NCI-H2227 treated with DMSO at 0.1 percent for 48 hours (cell line): ENCODE measurements at places on chromosomes 12 and 14.

GRCh38 chr14:73295198-73295796, 58.0 kb downstream of the PAPLN start:
- peak; percentile 33 for DNase-seq

GRCh38 chr12:109764123-109764522, 50.5 kb downstream of the FAM222A start:
- DNase-seq, result no peak

DNA sequence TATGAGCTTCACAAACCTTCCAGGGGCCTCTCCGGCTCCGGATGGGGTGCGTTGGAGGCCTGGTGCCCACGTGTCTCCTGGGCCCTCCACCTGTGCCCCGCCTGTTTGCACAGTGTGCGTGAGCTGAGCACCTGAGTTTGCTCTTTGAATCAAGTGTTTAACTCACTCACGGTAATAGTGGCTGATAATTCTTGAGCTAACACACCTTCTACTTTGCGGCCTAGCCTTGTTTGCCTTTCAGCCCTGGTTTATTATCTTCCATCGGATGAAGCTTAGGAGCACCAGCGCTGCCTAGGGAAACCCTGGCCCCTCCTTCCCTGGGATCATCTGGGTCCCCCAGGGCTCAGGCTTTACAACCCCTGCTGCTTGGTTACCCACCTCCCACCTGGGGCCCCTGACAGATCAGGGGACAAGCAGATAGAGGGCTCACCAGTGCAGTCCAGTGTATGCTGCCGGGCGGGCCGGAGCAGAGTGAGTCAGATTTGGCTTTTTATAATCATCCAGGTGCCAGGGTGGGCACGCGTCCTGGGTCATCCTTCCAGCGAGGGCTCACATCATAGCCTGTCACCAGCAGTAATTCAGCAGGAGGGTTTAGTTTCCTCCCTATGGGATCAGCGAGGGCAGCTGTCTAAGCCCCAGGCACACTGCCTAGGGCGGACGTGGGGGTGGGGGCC, 62.8 kb upstream of the RFLNA start:
- DNase-seq, result no peak

DNA sequence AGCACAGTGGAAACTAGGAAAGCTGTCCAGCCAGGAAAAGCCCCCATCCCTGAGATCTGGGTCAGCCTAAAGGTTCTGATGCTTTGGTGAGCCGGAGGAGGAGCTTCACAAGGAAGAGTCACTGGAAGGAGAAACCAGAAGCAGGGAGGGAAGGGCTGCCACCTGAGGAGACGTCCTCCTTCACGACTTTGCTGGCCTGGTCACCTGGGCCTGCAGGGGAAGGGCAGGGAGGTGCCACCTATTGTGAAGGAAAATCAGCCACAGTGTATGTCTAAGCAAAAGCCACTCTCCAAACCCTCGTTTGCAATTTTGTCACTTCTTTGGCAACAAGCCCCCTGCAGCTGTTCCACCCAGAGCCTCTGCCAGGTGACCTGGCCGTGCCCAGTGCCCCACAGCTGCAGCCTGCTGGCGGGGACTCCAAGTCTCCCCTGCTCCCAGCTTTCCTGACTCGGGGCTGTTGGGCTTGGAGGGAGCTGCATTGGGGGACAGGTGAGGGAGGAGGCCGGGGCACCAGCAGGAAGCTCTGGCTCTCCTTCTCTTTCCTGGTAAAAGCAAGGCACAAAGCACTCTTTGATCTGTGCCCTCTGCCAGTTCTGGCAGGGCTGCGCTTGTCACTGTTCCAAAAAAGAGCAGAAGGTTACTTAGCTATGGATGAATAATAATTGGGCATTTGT, 120.9 kb upstream of the BCL2L14 start:
- DNase-seq, result no peak

DNA sequence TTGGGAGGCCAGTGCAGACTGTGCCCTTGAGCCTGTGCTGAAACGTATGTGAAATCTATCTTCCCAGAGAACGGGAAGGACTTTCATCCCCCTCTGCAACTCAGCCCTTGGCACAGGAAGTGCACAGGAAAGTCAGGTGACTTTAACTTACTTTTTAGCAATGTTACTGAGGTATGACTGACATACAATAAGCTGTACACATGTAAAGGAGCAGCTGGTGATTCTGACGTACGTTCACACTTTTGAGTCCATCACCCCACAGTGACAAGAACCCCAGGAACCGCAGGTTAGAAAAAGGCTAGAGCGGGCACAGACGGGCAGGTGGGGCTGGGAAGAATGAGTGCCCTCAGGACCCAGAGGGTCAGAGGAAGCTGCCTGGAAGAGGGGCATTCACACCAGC, 48.0 kb downstream of the ARL6IP4 start:
- no peak for DNase-seq

- no peak for DNase-seq
These were observed 28.4 kb upstream of the MON2 start for GRCh38 chr12:62438098-62438692.

DNA sequence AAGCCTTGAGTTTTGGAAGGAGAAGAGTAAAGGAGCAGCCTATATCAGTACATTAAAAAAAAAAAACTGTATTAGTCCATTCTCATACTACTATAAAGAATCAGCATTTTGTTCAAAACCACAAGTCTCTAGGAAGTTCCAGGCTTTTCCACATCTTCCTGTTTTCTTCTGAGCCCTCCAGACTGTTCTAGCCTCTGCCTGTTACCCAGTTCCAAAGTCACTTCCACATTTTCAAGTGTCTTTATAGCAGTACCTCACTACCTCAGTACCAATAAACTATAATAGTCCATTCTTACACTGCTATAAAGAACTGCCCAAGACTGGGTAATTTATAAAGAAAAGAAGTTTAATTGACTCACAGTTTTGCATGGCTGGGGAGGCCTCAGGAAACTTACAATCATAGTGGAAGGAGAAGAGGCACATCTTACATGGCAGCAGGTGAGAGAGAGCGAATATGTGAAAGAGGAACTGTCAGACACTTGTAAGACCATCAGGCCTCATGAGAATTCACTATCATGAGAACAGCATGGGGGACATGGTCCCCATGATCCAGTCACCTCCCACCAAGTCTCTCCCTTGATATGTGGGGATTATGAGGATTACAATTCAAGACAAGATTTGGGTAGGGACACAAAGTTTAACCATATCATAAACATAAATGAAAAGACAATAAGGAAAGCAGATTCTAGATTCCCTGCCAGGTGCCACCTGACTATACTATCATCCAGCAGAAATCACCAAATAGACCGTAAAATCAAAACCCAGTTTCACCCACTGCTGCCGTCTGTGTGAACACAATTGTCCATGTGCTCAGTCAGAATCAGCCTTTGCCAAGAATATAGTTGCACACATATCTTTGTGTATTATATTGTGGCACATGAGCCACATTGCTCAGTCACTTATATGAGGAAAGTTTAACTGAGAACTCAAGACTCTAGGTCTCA, 27.8 kb downstream of the TOGARAM1 start:
- DNase-seq, result no peak

- DNase-seq, result peak; percentile 91
These were observed 64.2 kb downstream of the CLMN start for GRCh38 chr14:95255487-95255886.

DNA sequence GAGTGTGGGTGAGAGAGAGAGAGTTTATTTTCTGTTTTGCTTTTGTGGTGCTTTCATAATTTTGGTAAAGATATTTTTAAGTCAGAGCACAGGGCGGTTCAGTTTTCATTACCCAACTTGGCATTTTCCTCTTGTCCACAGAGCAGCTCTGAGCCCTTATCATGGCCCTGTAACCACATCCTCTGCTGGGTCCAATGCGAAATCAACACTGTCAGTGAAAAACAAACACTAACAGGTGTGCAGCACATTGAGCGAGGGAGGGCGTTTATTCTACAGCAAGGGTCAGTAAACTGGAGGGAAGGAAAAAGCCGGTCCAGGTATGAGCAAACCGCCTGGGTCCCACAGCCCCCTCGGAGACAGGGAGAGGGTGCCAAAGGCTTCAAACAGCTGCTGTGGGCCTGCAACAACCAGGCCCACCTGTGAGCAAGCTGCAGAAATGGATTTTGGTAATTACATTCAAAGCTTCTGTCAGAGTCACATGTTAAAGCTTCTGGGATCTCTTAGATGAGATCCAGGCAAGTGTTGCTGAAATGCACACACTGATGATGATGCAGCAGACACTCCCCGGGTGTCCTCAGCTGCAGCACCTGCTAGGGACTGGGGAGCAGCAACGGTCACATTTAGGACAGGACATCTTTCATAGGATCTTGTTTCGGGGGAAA, 132.7 kb upstream of the DYRK2 start:
- DNase-seq, result no peak

- DNase-seq, result no peak
These were observed 896.0 kb downstream of the GALC start for GRCh38 chr14:87097015-87097414.

GRCh38 chr14:91349481-91350074, 68.0 kb downstream of the CCDC88C start:
- no peak for DNase-seq

- no peak for DNase-seq
These were observed 92.0 kb downstream of the EMP1 start for GRCh38 chr12:13288501-13288900.

- no peak for DNase-seq
These were observed 213.5 kb downstream of the PELI2 start for GRCh38 chr14:56331592-56332216.

GRCh38 chr14:102683399-102684297, 91.2 kb downstream of the RCOR1 start:
- no peak for DNase-seq

GRCh38 chr12:30286345-30286926, 409.2 kb downstream of the IPO8 start:
- no peak for DNase-seq

DNA sequence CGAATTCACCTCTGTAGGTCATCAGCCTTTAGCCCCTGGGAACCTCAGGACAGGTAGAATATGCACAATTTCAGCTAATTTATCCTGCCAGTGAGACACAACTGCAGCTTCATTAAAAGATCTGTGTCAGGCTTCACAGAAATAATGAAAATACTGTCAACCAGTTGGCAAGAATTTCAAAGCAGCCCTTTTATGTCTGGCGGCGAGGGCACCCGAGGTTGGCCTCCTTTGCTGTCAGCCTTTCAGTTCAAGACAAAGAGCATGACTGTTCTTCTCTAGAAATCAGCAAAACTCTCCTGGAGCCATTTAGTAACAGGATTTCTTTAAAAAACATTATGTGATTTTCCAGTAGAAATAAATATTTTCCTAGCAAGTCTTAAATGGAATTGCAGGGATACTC, 75.9 kb downstream of the BBS10 start:
- no peak for DNase-seq

- no peak for DNase-seq
These were observed 891 bp downstream of the SPRYD4 start for GRCh38 chr12:56469007-56469930.

- no peak for DNase-seq
These were observed 32.8 kb downstream of the UBE3B start for GRCh38 chr12:109510196-109510595.

- no peak for DNase-seq
These were observed 153.6 kb upstream of the ARID2 start for GRCh38 chr12:45575823-45576475.

- DNase-seq, result no peak
These were observed 191.9 kb downstream of the STXBP6 start for GRCh38 chr14:24858052-24858451.

- peak; percentile 29 for DNase-seq
These were observed 3.3 kb downstream of the PPP1R3E start for GRCh38 chr14:23299211-23299957.

GRCh38 chr12:85803923-85804322, 32.3 kb downstream of the RASSF9 start:
- no peak for DNase-seq

DNA sequence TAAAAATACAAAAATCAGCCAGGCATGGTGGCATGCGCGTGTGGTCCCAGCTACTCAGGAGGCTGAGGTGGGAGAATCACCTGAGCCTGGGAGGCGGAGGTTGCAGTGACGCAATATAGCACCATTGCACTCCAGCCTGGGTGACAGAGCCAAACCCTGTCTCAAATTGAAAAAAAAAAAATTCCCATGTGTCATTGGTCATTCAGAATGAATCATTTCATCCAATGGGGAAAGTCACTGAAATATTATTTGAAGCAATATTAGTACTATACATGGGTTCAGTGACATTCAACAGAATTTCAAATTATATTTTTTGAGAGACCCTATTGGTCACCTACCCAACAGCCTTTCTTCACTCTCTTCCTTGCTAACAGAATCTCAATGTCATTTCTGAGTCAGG, 276.1 kb downstream of the ITPR2 start:
- DNase-seq, result no peak

- no peak for DNase-seq
These were observed 28.3 kb upstream of the COL2A1 start for GRCh38 chr12:48032597-48032996.

GRCh38 chr12:65925626-65926025, 101.3 kb downstream of the HMGA2 start:
- DNase-seq, result no peak

GRCh38 chr12:6340032-6340638, 1.7 kb downstream of the TNFRSF1A start:
- DNase-seq, result no peak

DNA sequence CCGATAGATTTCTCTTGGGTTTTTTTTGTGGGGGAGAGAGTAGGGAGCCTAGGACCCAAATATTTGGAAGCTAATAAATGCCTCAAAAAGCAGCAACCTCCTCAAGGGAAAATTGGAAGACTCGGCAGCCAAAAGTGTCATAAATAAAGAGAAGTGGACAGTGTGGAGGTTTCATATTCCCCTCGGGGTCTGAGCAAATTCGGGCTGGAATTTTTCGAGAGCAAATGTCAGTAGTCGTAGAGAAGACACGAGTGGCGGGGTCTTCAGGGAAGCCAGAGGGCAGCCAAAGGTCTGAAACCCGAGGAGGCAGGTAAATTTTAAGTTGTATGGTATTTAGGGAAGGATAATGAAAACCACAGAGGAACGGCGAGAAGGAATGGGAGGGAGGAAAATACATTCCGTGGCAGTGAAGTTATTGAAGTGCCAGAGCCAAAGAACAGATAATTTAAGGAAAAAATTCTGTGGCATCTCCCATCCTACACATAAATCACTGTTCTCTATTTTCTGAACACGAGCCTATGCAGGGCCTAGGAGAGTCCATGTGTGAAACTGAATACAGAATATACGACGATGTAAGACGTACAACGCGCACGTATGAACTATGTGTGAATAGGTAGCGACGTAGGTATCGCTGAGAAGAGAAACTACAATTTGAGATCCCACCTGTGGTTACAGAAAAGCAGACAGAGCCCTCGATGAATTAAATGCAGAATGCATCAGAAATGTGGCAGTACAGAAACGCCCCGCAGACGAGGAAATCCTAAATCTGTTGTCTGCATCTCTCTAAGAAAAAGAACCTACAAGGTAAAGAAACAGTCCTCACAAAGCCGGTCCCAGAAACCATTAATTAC, 12.9 kb downstream of the BCL11B start:
- no peak for DNase-seq
